ENCODE measurements at places on chromosomes 5 and 9.

DNA sequence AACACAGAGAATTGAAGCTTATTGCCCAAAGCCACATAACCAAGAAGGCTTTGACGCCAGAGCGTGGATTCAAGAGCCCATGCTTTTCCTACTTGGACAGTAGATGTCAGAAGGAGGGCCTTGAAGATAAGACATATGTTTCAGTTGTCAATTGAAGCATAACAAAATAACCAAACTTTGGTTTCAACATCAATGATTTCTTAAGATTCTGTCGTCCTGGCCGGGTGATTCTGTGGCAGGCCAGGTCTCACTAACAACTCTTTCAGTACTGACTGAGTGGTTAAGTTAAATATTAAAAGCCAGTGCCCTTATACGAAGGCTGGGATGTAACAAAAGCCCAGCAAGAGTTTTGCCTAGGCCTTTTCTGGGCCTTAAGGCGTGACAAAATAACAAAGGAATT lies 94.0 kb downstream of the RCL1 start:
- DNase-seq = no peak

DNA sequence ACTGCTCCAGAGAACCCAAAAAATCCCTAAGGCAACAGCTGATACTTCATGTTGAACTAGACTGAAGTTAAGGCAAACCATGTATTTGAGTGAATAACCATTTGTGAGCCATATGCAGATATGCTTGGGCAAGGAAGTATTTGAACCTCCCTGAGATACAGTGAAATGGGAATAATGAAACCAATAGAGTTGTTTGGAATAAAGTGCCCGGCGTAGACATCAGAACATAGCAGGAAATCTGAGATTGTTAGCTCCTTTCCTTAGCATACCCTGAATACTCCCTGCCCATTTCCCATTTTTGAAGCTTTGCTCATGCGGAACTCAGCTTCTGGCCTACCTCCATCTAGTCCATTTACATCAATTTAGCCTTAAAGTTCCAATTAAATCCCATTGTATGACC lies 611.9 kb downstream of the EFNA5 start:
- no peak for DNase-seq

GRCh38 chr5:57445705-57446037 lies 36.9 kb downstream of the ACTBL2 start:
- DNase-seq = no peak

- no peak for DNase-seq
These were observed 3.6 kb upstream of the NKX2-5 start for GRCh38 chr5:173238312-173239232.

- no peak for DNase-seq
These were observed 303.5 kb downstream of the PLK2 start for GRCh38 chr5:58156361-58156760.

GRCh38 chr9:92728831-92729734 lies 35.5 kb downstream of the BICD2 start:
- no peak for DNase-seq

All from activated T-cell treated with anti-CD3 and anti-CD28 coated beads, Interleukin-2, amount 50 U/mL, for 48 hours (primary cell).